ENCODE measurements at places on chromosomes 2 and 18.
A peak's percentile ranks its signal among the peaks of the same experiment; 100 is the strongest.

DNA sequence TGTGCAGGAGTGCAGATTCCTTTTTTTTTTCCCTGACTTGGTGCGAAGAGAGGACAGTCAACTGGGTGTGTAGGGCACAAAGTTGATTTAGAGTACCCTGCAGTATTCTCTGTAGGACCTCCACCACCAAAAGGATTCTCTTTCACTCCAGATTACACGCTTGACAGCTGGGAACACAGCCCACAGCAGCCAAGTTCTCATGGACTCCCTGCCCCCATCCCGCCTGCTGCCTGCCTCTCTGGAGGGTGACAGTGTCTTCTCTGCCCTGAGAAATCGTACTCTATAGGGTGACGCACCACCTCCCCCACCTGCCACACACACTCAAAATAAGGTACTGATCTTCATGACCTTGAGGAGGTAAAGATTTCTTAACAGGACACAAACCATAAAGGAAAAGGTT is 26.6 kb upstream of the IHH start:
- no peak for DNase-seq

- no peak for DNase-seq
These were observed 414.8 kb upstream of the HS6ST1 start for GRCh38 chr2:128733450-128733849.

- no peak for DNase-seq
These were observed 415.8 kb upstream of the ZEB2 start for GRCh38 chr2:144935736-144936135.

DNA sequence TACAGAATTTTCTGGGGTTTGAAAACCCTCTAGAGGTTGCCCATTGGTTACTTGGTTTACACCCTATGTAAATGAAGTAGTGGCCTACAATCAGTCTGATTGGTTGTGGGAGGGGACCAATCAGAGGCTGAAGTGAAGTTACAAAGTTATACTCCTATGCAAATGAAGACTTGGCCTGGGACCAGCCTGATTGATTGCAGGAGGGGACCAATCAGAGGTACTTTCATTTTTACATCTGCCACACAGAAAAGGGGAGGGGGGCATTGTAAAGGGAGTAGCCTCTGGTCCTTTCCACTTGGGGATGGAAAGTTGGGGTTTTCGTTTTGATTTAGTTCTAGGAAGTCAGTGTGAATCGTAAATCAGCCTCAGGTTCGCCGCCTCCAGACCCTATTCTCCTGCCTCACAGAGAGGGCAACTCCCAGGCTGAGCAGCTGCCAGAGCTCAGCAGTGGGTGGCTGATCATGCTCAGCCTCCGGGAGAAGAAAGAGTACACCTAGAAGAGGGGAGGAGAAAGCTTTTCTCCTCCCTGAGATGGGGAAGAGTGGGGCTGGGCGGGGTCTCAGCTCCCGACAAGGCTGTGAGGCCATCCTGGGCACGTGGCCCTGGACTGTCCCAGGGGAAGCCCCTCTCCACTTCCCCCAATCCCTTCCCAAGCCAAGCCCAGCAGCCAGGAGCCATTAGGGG is 372.5 kb downstream of the GALR1 start:
- DNase-seq = peak; percentile 62

GRCh38 chr2:176152350-176153181 is 1.2 kb downstream of the HOXD4 start:
- no peak for DNase-seq

GRCh38 chr2:144445196-144445595 is 74.7 kb downstream of the ZEB2 start:
- no peak for DNase-seq

DNA sequence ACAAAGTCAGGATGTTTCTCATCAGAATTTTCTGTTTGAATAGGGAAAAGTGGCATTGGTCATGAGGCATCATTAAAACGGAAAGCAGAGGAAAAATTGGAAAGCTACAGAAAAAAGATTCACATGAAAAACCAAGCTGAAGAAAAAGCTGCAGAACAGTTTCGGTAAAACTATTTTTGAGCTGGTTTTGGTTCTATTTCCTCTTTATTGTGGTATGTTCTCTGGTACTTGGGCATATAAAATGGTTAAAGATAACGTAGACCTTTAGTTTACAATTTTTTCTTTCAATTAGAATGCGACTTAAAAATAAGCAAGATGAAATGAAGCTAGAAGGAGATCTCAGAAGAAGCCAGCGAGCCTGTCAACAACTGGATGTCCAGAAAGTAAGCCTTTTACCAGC is 7.6 kb downstream of the GPATCH11 start:
- no peak for DNase-seq

DNA sequence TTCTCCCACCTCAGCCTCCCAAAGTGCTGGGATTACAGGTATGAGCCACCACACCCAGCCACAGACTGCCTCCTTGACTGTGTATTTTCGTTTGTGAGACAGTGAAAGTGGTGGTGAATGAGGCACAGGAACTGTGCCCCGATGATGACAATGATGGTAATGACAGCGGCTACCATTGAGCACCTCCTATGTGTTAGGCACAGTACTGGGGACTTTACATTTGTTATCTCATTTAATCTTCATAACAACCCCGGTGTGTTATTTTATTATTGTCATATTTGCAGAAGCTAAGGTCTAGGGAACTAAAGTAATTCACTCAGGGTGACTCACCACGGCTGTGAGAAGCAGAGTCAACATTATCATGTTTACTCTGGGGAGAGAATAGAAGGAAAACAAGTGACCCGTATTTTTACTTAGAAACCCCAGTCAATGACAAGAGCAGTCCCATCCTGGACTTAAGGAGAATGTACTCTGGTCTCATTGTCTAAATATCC is 77.6 kb upstream of the ALPP start:
- DNase-seq = no peak

GRCh38 chr2:108396845-108397244 is 19.1 kb downstream of the SULT1C4 start:
- no peak for DNase-seq

GRCh38 chr2:152548996-152549395 is 168.3 kb downstream of the PRPF40A start:
- no peak for DNase-seq

GRCh38 chr2:120262150-120262549 is 9.5 kb downstream of the RALB start:
- DNase-seq = no peak
